Right lung (tissue), 10 donors: ENCODE measurements at places on chromosomes 4 and X. TPM values are rescaled to one million over a fixed set of nuclear protein-coding genes. Genes with fewer than 3 reads are reported as not detected.

STATH gene
- 0.26 TPM for polyA plus RNA-seq

DNA sequence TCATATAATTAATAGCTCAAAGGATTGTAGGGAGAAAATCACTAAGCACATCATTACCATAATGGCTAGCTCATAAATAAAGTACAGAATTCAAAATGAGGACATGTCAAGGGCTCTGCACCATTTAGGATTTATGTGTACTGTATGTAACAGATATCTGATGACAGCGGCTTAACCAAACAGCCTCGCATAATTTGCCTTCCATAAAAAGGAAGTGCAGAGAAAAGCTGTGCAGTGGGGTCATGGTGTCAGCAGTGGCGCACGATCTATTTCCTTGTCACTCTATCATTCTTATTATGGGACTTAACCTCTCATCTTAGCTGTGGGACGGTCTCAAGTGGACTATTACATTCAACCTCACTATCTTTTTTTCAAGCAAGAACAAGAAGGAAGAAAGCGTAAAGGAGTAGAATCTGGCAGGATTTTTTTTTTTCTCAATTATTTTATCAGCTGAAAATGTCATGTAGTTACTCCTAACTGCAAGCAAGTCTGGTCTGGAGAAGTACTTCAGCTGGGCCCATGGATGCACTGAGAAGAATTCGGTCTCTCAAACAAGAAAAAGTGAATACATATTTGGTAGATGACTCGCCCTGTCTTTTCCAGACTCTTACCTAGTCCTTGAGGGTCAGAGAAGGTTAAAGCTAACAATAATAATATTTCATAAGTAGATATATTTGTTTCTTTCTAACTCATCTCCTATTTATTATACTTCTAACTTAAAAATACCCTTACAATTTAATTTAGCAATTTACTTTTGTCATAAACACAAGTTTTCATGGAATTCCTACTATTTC lies 94.6 kb downstream of the COX18 start:
- DNase-seq = peak; percentile 11

ERVMER34-1 gene
- polyA plus RNA-seq = 2.9 TPM

GRCh38 chrX:133638285-133638684 lies 223.0 kb upstream of the GPC4 start:
- DNase-seq = no peak

TEX11 gene
- polyA plus RNA-seq = not detected

DNA sequence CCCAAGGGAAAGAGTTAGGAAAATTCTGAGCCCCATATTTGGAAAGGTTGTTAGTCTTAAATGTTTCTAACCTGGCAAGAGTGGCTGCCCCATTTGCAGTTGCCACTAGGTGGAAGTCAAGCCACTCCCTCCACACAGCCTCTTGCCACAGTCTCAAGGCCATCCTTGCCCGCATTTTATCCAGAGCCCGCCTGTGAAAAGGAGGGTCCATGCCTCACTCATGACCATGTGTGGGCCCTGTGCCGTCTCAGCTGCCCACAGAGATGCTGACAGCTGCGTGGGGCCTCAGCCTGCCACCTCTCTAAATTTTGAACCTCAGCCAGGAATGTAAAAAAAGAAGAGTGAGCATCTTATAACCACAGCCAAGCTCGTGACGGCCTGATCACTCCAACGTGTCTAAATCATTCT lies 201.5 kb upstream of the FAM241A start:
- DNase-seq = peak; percentile 0

DNA sequence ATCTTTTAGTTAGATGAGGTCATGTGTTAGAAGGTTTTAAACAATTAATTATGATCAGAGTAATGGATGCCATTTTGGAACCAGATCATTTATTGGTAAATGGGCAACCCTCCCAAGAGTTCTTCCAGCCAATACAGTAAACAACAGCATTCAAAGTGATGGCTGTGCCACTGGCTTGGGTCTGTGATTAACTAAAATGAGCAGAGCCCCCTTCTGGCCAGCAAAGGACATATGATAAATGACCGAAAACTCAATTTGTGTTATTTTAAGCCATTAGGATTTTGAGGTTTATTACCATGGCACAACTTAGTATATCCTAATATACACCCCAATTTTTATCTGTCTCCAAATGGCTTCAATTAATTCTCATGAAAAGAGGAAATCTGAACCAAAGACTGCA lies 90.8 kb upstream of the NPFFR2 start:
- DNase-seq = peak; percentile 1

SLC6A14 gene
- 0.17 TPM for polyA plus RNA-seq

DNA sequence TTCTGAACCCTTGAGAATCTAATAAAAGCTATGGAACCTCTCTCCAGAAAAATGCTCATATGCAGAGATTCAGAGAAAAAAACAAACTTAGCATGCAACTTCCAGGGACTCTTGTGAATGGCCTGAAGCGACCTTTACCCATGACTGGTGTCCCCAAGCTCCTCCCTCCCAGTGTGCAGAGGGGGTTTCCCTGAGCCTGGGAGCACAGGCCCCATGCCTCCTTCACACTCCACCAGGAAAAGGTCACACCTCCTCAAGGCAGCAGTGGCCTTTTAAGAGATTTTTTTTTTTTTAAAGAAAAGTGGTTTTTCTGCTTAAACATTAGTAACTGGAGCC lies 13.3 kb upstream of the UBA6 start:
- DNase-seq = no peak

NAP1L5 gene
- polyA plus RNA-seq = 13.5 TPM

GRCh38 chrX:129622757-129623301 lies 31.9 kb downstream of the APLN start:
- no peak for DNase-seq

GRCh38 chr4:51842167-51842553 lies 793 bp upstream of the DCUN1D4 start:
- DNase-seq = no peak

DNA sequence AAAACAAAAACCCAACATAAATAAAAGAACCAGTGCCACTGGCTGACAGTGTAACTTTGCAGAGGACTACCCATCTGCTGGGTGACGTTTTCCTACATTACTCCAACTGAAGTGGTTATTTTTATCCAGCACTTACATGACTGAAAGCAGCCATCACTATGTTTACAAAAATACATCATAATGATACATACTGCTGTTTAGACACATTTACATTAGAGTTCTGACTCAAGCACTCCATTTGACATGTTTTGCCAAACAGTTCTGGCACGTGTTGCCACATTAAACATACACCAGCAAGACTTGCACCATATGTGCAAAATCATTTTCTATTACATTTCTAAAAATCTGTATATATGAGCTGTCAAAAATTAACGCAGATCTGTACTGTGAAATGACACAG lies 39.6 kb downstream of the BEND4 start:
- DNase-seq = no peak

DNA sequence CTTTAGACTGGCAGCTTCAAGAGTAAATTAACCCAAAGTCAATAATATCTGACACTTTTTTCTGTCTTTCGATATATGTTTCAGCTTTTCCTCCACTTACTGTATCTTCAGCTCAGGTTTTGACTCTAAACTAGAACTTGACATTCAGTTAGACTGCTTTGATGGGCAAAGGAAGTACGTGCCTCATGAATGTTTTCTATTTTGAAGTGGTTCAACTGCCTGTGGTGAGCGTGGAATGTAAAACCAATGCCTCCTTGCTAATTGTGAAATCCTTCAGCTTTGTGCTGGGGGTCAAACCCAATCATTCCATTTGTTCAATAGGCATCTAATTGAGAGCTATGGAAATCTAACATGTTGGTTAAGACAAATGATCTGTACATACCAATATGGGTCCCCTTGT lies 857.0 kb upstream of the HTR2C start:
- DNase-seq = no peak

GRCh38 chrX:19595043-19595677 lies 79.9 kb upstream of the MAP3K15 start:
- DNase-seq = peak; percentile 55

TIGD4 gene
- polyA plus RNA-seq = 1.2 TPM

GRCh38 chr4:69490271-69490670 lies 5.4 kb downstream of the UGT2B4 start:
- DNase-seq = peak; percentile 35
